ENCODE measurements at places on chromosomes 1 and 21.
A peak's percentile ranks its signal among the peaks of the same experiment; 100 is the strongest.

DNA sequence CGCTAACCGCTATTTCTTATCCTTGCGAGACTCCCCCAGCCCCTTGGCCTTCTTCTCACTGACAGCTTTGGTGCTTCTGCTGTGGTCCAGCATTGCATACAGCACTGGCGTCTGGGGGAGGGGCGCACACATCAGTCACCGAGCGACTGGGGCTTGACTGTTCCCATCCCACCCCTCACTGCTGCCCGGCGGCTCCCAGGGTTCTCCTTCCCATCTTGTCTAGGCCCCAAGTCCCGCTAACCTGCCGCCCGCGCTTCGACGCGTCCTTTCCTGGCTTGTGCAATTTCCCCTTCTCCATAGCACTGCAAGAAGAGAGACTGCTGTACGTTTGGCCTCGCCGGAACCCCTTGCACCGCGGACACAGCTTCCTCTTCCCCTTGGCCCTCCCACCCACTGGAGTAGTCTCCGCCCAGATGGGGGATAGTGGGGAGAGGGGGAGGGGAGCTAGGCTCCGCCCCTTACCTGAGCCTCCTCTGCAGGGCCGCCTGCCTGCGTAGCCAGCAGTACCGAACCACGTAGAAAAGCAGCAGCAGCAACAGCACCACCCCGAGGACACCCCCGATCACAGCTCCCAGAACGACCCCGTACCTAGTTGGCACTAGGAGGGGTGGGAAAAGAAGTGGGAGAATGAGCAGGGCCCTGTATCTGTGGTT is 3.8 kb downstream of the MPZ start:
- peak; percentile 44 for DNase-seq

DNA sequence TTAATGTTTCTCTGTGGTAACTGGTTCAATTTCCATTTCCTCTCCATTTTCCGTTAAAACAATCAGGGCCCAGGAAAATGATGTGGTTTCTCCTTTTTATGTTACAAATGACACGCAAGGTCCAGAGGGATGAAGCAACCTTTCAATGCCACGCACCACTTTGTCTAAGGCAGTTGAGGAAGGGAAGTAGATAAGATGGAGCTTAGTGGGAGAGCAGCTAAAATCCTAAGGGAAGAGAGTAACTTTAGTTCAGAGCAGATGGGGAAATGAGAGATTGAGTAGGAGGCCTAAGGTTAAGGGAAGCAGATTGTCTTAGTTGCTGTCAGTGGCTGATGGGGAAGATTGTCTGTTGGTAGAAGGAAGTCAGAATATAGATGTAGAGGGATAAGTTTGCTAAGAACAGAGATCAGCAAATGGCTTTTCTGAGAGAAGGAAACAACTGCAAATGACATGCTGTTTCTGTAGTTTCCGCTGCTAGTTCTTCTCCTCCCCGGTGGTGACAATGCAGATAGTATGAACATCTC is 660 bp downstream of the CD1C start:
- DNase-seq: no peak

GRCh38 chr1:206102292-206102936 is 14.8 kb downstream of the AVPR1B start:
- DNase-seq: no peak

GRCh38 chr1:15507278-15507677 is 16.7 kb downstream of the CASP9 start:
- no peak for DNase-seq

DNA sequence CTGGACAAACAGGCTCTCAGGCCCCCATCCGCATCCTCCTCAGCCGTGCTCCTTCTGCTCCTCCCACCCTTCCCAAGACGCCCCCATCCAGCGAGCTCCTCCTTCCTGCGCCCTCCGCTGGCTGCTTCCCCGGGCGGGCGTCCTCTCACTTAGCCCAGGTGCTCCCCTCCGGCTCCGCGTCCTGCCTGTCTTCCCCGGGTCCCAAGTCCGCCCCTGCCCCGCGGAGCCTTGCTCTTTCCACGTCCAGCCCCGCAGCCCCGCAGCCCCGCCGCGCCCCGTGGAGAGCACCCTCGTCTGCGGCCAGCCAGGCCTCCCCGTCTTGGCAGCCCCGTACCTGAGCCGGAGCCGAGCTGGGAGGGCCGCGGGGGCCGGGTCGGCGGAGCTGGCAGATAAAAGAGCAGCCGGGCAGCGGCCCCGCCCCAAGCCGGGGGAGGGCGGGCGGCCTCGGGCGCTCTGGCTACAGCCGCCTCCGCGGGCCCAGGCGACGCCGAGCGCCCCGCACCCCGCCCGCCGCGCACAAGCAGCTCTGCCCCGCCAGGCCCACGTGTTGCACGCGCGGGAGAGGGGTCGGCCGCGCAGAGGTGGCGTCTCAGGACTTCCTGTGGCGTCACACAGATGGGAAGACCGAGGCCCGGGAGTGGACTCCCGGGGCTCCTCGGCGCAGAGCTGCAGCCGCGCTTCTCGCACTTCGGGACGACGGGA is at the start of gene PAQR7:
TSS of gene PAQR7 (minus strand) at position 555 of the 702 bp plus-strand sequence. CDS start 11,869 bp downstream, outside the sequence.
- DNase-seq: peak; percentile 27

DNA sequence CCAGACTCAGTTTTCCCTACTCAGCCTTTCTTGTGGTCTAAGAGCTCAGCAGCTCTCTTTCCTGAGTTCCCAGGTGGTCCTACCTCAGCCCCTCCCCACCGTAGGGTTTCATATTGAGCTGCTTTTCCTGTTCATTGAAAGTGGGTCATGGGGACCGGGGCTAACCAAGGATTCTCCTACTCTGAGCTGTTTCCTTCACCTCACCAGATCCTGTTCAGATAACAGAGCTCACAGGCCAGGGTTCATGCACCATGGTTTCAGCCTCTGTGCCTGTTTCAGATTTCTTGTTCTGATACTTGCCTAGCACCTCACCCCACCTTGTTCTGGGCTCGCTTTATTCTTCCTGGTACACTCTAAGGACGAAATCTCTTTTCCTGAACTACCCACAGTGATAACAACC is 8.5 kb downstream of the UBQLN4 start:
- no peak for DNase-seq

- no peak for DNase-seq
These were observed 43.4 kb downstream of the CDCP2 start for GRCh38 chr1:54109129-54110090.
